ENCODE measurements at places on chromosomes 13 and 19.

GRCh38 chr13:43272851-43273250 is 249.5 kb downstream of the DNAJC15 start:
- DNase-seq: no peak

DNA sequence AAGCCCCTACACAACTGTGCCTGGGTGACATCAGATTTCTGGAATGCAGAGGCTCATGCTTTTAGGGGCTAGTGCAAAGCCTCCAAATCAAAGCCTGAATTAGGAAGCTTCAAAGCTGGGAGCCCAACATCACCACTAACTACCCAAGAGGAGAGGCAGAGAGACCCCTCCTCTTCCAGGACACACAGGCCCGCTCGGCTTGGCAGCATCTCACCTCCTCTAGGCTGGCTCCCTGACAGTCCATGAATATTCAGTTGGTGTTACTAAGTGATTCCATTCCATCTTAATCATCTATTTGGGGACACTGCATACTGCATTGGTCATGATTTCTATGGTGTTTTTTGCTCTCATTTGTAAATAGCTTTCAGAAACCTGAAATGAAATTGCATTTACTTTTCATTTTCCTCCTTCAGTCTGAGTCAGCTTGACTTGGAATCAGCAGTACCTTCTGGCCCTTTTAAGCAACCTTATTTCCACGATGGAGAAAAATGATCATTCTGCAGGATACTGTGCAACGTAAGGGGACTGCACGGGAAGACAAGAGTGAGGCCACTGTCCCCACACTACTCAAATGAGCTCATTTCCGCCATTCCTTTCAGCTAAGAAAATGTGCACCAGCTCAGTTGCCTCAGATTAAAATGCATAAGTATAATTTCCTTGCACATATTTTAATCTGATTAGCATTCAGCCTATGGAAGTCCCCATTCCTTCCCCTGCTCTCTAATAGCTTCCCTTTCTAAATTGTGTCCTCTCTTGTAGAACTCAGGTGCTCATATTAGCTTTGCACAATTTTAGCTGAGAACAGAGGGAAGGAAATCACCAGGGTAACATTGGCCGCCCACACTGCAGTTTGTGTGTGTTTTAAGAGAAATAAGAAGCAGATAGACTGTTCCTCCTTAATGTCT is 219.9 kb downstream of the RFC3 start:
- no peak for DNase-seq

- DNase-seq: no peak
Measured at GRCh38 chr19:45564131-45564780, 20.3 kb downstream of the OPA3 start.

DNA sequence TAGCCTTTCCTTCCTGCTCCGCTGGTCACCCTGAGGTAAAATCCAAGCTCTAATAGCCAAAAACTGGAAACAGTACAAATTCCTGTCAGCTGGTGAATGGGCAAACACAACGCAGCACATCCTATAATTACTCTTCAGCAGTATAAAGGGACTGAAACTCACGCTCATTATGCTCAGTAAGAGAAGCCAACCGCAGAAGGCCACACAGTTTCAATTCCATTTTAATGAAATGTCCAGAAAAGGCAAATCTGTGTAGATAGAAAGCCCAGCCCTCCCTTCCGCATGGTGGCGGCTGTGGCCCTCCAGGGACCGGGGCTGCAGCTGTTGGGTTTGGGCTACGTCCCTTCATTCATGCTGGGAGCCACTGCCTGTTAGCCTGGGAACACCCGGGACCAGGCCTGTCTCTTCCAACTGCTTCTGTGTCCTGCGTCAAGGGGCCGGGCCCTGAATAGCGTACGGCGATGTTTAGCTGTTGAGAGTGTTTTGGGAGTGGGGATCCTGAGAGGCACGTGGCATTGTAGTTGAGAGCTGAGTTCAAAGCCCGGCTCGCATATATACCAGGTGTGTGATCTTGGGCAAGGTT is 23.5 kb downstream of the NKPD1 start:
- no peak for DNase-seq

GRCh38 chr19:48780631-48781391 is 25.5 kb downstream of the FGF21 start:
- peak; percentile 59 for DNase-seq

GRCh38 chr19:17341386-17341785 is 4.0 kb downstream of the GTPBP3 start:
- no peak for DNase-seq

GRCh38 chr19:1580382-1580781 is 12.3 kb upstream of the MEX3D start:
- DNase-seq: no peak

- no peak for DNase-seq
Measured at GRCh38 chr13:51590231-51590970, 6.1 kb downstream of the WDFY2 start.

Measured in H4 (cell line).